OCI-LY7 (cell line): ENCODE measurements at places on chromosomes 12 and 14.

GRCh38 chr12:94566345-94566744 lies 84.0 kb downstream of the TMCC3 start:
- peak; percentile 4 for DNase-seq

- DNase-seq: no peak
These were observed 111.2 kb downstream of the TMTC1 start for GRCh38 chr12:29672580-29672979.

- DNase-seq: no peak
These were observed 864.6 kb upstream of the FBXO33 start for GRCh38 chr14:40296821-40297220.

GRCh38 chr14:38199076-38199475 lies 8.6 kb upstream of the SSTR1 start:
- no peak for DNase-seq

DNA sequence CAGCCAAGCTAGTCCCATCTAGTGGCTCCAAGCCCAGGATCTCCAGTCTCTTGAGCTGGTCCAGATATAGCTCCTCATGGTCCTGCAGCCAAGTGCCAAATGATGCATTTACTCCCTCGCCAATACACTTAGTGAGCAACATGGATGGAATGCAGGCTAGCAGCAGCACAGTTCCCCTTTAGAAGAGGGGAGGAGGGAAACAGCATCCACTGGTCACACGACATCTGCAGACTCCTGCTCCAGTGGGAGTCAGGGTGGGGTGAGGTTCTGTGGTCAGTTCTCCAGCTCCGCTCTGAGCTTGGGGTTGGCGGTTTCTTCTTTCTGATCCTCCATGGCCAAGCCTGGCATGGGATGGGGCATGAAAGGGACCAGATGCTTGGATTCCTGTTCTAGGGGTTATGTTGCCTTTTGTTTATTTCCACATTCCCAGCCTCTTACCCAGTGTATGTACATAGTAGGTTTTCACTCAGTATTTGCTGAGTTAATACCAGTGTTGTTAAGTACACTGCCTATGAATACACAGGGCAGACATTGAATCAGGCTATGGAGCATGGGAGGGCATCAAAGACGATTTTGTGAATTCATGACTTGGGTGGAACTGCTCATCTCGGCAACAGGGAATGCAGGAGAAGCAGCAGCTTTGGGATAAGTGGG lies 57.3 kb downstream of the GALNT16 start:
- no peak for DNase-seq

- no peak for DNase-seq
These were observed 1.7 kb downstream of the HSPA2 start for GRCh38 chr14:64541972-64542835.

DNA sequence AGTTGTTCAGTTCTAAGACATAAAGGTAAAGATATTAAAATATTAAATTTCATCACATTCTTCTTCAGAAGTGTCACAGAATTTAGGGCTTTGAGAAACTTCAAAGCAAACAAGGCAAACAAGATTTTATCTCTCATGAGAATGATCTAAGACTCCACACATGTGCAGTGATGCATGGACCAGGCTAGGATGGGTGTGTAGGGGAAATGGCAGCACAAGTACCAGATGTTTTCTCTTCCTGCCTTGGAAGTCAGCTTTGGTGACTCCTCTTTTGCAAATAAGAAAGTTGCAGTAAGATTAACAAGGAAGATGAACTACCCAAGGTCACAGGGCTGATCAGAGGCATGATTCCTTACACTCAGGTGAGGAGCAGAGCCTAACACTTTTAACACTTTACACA lies 163.8 kb upstream of the LMNTD1 start:
- no peak for DNase-seq

- DNase-seq: no peak
These were observed at the start of gene MMP14 for GRCh38 chr14:22836301-22837113. Gene MMP14 (plus strand): TSS chr14:22836585. CDS start chr14:22836818, 233 bp downstream.

GRCh38 chr12:9509464-9510161 lies 98.1 kb downstream of the KLRB1 start:
- DNase-seq: peak; percentile 0

- no peak for DNase-seq
These were observed 4.2 kb downstream of the SERPINA10 start for GRCh38 chr14:94288610-94289465.

- DNase-seq: no peak
These were observed 11.1 kb downstream of the TXNRD1 start for GRCh38 chr12:104226672-104227071.

GRCh38 chr12:67367843-67368242 lies 98.7 kb downstream of the CAND1 start:
- no peak for DNase-seq

- no peak for DNase-seq
These were observed 10.2 kb upstream of the NR4A1 start for GRCh38 chr12:52041035-52041434.

DNA sequence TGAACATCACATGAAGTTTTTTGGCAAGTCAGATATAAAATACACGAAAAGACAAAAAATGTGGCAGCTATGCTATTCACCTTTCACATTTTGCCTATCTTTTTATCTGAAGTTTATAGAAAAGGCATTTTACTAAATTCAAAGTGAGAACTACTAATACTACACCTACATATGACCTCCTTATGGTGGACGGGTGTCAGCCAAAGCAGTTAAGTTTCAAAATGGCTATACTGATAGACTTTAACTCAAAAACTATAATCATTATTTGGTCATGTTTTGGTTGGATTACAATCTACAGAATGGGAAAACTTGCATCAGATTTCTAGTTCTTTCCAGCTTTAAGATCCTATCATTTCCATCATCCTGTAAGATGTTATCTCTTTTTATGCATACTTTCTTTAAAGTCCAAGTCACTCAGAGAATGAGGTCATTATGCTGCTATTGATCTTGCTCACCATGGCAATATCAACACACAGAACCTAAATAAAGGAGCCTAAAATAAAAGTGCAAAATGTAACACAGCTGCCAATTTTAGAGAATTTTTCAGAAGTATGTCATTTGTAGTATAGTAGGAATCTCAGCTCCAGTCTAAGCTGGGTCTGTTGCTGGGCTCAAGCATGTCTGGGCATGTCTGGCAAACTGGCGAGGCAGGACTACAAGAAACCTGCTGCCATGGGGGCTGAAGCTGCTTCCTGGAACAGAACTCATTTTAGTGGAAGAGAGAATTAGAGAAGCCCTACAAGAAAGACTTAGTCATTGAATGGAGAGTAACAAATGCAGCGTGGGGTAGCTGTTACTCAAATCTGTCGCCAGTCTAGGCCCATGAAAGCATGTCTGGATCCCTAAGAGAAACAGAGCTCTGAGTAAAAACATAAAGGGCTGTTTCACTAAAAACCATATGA lies 7.6 kb upstream of the AEBP2 start:
- no peak for DNase-seq

- DNase-seq: no peak
These were observed 10.7 kb downstream of the AGAP2 start for GRCh38 chr12:57727758-57728395.

DNA sequence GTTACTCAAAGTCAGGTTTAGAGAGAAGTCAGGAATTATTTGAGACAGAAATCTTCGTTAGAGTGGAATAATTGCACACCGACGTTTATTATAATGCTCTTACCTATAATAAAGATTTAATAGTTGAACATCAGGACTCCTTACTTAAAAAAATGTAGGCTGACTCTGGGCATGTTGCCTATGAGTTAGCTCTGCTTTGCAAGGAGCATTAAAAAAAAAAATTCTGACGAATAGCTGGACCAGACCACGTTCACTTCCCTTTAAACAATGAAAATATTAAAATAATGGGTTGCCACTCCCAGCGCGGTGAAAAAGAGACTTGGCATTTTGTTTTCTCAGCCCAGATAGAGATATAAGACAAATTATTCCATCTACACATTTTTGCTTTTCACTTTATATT lies 574 bp upstream of the FANCM start:
- peak; percentile 33 for DNase-seq

DNA sequence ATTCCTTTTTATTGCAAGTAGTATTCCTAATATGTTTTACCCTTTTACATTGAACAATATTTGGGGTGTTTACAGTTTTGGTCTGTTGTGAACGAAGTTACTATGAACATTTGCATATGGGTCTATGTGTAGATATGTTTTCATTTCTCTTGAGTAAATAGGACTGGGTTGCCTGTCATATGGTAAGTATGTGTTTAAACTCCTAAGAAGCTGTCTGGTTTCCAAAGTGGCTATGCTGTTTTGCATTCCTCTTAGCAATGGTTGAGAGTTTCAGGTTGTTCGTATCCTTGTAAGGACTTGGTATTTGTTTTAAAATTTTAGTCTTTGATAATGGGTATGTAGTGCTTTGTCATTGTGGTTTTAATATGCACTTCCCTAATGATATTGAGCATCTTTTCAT lies 6.3 kb downstream of the METAP2 start:
- DNase-seq: no peak

- no peak for DNase-seq
These were observed 91.2 kb downstream of the RGS6 start for GRCh38 chr14:72023128-72024042.

- no peak for DNase-seq
These were observed 126.8 kb upstream of the CPM start for GRCh38 chr12:69059465-69060457.
